Kasumi-1 (cell line): ENCODE measurements at places on chromosomes 12 and 14.
A peak's percentile ranks its signal among the peaks of the same experiment; 100 is the strongest.

GRCh38 chr12:47652521-47653234, 53.2 kb downstream of the RPAP3 start:
- peak; percentile 54 for DNase-seq

DNA sequence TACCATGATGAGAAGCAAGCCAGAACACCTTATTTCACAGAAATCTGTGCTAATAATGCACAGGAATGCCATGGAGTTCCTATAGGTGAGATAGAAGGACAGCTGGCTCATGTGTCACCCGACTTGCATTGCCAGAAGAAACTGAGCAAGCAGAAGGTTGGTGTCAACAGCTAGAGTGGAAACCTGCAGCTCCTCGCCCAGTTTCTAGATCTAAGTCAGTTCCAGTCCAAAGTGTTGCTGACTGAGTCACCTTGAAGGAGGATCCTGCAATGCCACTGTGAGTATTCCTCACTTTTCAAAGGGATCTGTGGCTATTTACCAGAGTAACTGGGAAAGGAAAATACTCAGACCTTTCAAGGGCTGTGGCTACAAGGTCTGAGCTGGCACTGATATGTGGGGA, 17.1 kb downstream of the CDKL1 start:
- no peak for DNase-seq

- DNase-seq: no peak
Observed at GRCh38 chr12:26101350-26101734, 23.5 kb downstream of the BHLHE41 start.

- DNase-seq: no peak
Observed at GRCh38 chr14:54985156-54985555, 41.7 kb downstream of the WDHD1 start.

GRCh38 chr12:54588110-54588889, at the start of gene PPP1R1A:
Gene PPP1R1A (minus strand): TSS chr12:54588659. CDS start chr12:54588488, 171 bp downstream.
- DNase-seq: no peak

GRCh38 chr12:116432314-116432750, 126.8 kb upstream of the MAP1LC3B2 start:
- DNase-seq: no peak

DNA sequence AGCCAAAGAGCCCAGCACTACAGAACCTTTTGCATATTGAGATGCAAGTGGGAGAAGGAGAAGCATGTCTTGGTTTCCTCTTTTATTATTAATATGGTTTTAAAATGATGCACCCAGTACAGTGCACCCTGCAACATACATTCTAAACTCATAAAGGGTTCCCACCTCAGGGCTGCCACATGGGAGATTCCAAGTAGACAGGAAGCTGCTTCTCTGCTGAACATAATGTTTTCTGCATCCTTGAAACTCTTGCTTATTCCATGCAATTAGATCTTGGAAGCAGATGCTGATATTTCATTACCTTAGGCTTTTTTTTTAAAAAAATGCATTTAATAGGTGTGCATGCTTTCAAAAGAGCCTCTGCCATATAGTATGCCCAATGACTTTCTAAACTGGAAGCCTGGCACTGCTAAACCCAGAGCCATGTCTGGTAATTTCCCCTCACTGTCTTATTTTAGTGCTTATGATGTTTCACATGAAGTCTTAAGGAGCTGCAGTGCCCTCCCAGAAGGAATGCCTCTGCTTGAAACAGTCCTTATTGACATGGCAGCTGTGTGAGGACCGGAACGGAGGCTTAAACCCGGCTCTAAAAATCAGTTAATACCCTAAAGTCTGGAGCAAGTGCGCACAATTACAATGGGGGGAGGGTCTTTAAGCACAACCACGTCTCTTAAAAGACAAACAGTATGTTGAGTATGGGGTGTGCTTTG, 2.0 kb upstream of the SIX1 start:
- DNase-seq: no peak

- DNase-seq: no peak
Observed at GRCh38 chr12:5138256-5138655, 94.6 kb downstream of the KCNA5 start.

DNA sequence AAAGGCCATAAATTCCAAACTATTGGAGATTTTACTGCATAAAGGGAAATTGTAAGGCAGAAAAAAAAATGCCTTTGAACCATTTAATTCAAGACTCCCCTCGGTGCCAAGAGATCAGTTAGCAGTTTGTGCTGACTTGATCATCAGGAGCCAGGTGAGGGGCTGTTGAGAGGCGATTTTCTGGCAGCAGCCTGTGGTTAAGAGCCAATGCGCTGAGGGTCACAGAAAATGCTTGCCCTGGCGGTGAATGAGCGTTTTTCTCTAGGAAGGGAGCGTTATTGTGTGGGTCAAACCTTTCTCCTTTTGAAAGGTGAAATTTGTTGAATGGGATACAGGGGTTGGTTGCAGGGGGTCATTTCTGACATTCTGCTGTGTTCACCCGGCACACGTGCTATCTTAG, 4.7 kb downstream of the SRRM4 start:
- no peak for DNase-seq

- DNase-seq: no peak
Observed at GRCh38 chr12:121911824-121912585, 6.4 kb upstream of the CFAP251 start.

- no peak for DNase-seq
Observed at GRCh38 chr14:35353409-35354172, 51.0 kb downstream of the NFKBIA start.

GRCh38 chr14:32559048-32559447, 229.9 kb downstream of the AKAP6 start:
- DNase-seq: no peak

DNA sequence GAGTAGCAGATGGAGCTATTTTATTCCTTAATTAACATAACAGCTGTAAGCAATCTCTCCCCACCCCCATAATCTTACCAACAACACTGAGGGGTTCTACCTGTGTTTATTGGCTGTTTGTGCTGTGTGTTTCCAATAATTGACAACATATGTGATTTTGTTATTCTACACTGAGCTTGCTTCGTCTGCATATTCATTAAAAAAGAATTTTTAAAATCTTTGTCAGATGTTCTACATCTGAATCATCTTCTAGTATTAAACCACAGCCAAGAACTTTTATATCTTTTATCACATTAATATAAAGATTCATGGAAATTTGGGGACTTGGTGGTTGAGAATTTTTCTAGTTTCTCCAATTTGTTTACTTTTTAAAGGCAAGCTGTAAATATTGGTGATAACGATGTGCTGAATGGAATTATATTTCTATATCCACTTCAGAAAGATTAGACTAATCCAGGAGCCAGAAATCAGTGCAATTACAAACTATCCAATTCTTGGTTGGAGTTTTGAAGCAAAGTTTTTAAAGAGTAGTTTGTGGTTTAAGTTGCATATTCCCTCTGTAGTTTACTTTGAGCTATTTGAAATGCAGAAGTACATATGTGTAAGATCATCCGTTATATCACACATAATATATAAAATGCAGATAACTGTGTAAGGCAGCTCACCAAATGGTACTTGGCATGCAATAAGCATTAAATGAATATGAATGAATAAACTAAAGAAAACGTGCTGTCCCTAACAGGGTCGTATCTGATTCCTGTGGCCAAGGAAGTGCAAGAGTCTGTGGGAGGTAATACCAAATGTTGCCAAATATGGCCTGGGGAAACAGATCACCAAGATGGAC, 206.9 kb downstream of the PELI2 start:
- no peak for DNase-seq

DNA sequence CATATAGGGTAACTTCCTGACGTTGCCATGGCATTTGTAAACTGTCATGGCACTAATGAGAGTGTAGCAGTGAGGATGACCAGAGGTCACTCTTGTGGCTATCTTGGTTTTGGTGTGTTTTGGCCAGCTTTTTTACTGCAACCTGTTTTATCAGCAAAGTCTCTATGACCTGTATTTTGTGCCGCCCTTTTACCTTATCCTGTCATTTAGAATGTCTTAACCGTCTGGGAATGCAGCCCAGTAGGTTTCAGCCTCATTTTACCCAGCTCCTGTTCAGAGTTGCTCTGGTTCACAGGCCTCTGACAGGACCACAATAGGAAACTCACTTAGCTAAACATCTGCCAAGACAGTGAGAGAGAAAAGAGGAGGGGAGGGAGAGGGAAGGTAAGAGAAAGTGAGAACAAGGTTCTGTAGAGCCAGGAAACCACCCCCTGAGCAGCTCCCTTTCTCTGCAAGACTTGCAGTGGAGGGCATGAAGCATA, 64.8 kb upstream of the PLEKHG3 start:
- DNase-seq: no peak
